ENCODE measurements at places on chromosomes 12 and 14. TPM values are rescaled to one million over a fixed set of nuclear protein-coding genes. Genes with fewer than 3 reads are reported as not detected.

GRCh38 chr14:25101276-25101675 is 51.3 kb upstream of the STXBP6 start:
- no peaks in the 10 kb centered on the region for H3K4me1 ChIP-seq
- H3K27ac ChIP-seq: no peak overlapping the region
- DNase-seq: no peak
- H3K4me3 ChIP-seq: no peak overlapping the region
- no peaks in the 10 kb centered on the region for H3K36me3 ChIP-seq

DNA sequence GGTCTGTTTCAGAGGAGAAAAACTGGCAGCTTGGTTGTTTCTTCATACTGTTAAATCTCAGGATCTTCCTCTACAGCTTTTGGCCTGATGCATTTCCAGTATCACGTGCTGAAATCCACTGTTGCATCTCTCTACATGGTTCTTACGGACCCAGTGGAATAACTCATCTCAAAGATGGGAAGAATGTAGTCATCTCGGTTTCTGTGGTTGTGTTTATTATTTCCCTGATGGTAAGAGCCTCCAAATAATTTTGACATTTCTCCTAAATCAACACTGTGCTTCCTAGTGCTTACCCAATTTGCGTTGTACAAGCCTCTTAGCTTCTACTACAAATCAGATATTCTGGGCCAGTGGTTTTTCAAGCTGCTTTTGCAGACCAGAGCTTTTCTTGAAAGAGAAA is 812.8 kb downstream of the C12orf50 start:
- H3K4me3 ChIP-seq: no peak overlapping the region
- DNase-seq: no peak
- H3K4me1 ChIP-seq: no peaks in the 10 kb centered on the region
- no peaks in the 10 kb centered on the region for H3K36me3 ChIP-seq
- no peaks in the 10 kb centered on the region for H3K27me3 ChIP-seq

GRCh38 chr14:59629444-59630287 is 53.1 kb upstream of the CCDC175 start:
- H3K4me1 ChIP-seq: no peaks in the 10 kb centered on the region
- no peak for DNase-seq
- no peaks in the 10 kb centered on the region for H3K27me3 ChIP-seq
- H3K27ac ChIP-seq: no peak overlapping the region
- H3K36me3 ChIP-seq: no peaks in the 10 kb centered on the region

- H3K36me3 ChIP-seq: no peaks in the 10 kb centered on the region
- no peak overlapping the region for H3K4me3 ChIP-seq
- peak; percentile 35 for DNase-seq
Observed at GRCh38 chr12:68792952-68793351, 15.0 kb upstream of the MDM2 start.

DNA sequence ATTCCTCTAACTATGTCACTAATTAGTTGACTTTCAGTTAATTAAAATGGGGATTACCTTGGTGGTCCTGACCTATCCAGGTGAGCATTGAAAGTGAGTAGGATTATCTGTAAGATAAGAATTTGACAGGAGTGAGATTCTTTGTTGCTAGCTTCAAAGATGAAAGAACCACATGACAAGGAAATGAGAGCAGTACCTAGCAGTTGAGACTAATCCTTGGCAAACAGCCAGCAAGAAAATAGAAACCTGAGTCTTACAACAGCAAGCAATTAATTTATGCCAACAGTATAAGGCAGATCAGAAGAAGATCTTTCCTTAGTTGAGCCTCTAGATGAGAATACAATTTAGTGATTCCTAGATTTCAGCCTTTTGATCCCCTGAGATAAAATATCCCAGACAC is 1058.4 kb downstream of the LRFN5 start:
- H3K4me1 ChIP-seq: no peaks in the 10 kb centered on the region
- DNase-seq: no peak
- H3K4me3 ChIP-seq: no peak overlapping the region
- H3K27me3 ChIP-seq: no peaks in the 10 kb centered on the region

GRCh38 chr14:90611936-90612335 is 204.3 kb downstream of the TTC7B start:
- no peak overlapping the region for H3K4me3 ChIP-seq
- no peak overlapping the region for H3K27ac ChIP-seq
- no peaks in the 10 kb centered on the region for H3K4me1 ChIP-seq
- DNase-seq: no peak
- no peaks in the 10 kb centered on the region for H3K36me3 ChIP-seq

- no peaks in the 10 kb centered on the region for H3K36me3 ChIP-seq
Observed at GRCh38 chr14:100466111-100466856, 120.9 kb downstream of the BEGAIN start.

GRCh38 chr14:35594616-35595015 is 60.7 kb downstream of the INSM2 start:
- no peak overlapping the region for H3K27ac ChIP-seq
- no peak overlapping the region for H3K4me3 ChIP-seq
- H3K4me1 ChIP-seq: no peaks in the 10 kb centered on the region
- no peak for DNase-seq
- H3K27me3 ChIP-seq: no peaks in the 10 kb centered on the region

DNA sequence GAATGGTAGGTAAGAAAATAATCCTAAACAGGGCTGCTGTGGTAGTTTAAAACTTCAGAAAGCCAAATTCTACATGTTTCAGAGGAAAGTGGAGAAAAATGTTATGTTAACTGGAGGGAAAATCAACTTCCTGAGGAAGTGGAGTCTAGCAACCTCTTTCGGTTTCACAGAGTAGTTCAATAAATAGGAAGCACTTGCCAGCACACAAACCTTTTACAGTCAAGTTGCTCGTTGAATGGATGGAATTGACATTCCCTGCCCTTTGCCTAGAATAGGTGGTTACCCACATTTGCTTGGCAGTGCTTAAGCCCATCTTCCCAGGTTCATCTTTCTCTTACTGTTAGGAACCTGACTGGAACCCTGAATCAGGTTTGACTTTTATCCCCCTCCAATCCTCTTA is 15.9 kb downstream of the ANKRD13A start:
- DNase-seq: peak; percentile 45
- H3K27me3 ChIP-seq: no peaks in the 10 kb centered on the region
- H3K27ac ChIP-seq: peak overlapping the region; percentile 46
- H3K4me3 ChIP-seq: no peak overlapping the region

DNA sequence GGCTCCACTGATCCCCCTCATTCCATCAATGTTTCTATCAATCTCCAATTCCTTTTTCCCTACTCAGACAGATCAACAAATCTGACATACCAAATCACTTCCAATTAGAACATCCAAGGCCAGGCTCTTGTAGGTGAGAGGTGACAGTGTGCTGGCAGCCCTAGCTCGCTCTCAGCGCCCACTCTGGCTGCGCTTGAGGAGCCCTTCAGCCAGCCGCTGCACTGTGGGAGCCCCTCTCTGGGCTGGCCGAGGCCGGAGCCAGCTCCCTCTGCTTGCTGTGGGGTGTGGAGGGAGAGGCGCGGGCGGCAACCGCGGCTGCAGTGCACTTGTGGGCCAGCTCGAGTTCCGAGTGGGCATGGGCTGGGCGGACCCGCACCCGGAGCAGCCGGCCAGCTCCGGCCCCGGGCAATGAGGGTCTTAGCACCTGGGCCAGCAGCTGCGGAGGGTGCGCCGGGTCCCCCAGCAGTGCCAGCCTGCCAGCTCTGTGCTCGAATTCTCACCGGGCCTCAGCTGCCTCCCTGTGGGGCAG is 6.0 kb upstream of the ITPR2 start:
- no peaks in the 10 kb centered on the region for H3K36me3 ChIP-seq
- no peak for DNase-seq
- no peak overlapping the region for H3K4me3 ChIP-seq
- H3K27ac ChIP-seq: no peak overlapping the region

GRCh38 chr12:69331519-69331908 is 16.7 kb upstream of the LYZ start:
- peak overlapping the region; percentile 72 for H3K27ac ChIP-seq
- no peak for DNase-seq
- H3K36me3 ChIP-seq: no peaks in the 10 kb centered on the region
- H3K27me3 ChIP-seq: no peaks in the 10 kb centered on the region

DNA sequence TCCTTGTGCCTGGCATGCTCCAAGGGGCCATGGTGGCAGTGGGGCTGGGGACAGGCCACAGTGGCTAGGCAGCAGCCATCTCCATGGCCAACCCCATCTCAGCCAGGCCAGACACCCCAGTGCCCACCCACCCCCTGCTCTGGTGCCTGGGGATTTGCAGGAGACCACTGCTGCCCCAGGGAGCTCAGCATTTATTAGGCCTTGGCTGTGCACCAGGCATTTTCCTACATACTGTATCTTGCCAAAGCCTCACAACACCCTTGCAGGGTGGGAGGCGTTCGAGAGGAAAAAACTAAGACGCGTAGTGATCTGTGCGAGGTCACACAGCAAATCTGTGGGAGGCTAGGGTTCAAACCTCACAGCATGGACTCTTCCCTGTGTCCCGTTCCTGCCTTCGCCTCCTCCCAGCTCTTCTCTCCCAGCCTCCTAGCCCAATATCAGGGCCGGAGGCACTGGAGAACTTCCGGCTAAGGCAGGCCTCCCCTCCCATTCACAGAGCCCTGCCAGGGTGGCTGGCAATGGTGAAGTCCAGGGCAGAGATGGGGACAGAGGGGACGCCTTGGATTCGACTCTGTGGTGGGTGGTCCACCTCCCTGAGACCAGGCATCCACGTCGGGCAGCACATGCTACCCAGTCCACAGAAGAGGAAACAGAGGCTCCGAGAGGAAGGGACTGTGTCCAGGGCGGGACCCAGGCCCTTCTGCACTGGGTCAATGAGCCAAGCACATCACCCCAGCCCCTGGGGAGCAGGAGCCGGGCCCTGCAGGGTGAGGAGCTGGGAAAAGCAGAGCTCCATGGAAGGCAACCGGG is 57.4 kb downstream of the FAM222A start:
- no peaks in the 10 kb centered on the region for H3K4me1 ChIP-seq
- no peaks in the 10 kb centered on the region for H3K27me3 ChIP-seq
- H3K27ac ChIP-seq: no peak overlapping the region
- DNase-seq: no peak

GRCh38 chr14:63204407-63205043 is at the start of gene RHOJ:
RHOJ (plus strand) TSS chr14:63204443; CDS start chr14:63204870, 427 bp downstream.
- no peaks in the 10 kb centered on the region for H3K27me3 ChIP-seq
- DNase-seq: no peak
- peaks cover 4% of the 10 kb centered on the region for H3K4me1 ChIP-seq
- no peaks in the 10 kb centered on the region for H3K36me3 ChIP-seq

GRCh38 chr12:125194163-125194773 is 129.0 kb downstream of the AACS start:
- H3K4me3 ChIP-seq: no peak overlapping the region
- H3K27ac ChIP-seq: no peak overlapping the region
- no peaks in the 10 kb centered on the region for H3K36me3 ChIP-seq
- no peaks in the 10 kb centered on the region for H3K4me1 ChIP-seq
- DNase-seq: no peak
- H3K27me3 ChIP-seq: peaks cover 15% of the 10 kb centered on the region

GRCh38 chr14:92397150-92397952 is 74.4 kb downstream of the SLC24A4 start:
- DNase-seq: no peak
- H3K4me3 ChIP-seq: no peak overlapping the region
- no peaks in the 10 kb centered on the region for H3K4me1 ChIP-seq
- H3K36me3 ChIP-seq: no peaks in the 10 kb centered on the region
- H3K27me3 ChIP-seq: no peaks in the 10 kb centered on the region

GRCh38 chr12:15152868-15153267 is 68.3 kb downstream of the RERG start:
- no peaks in the 10 kb centered on the region for H3K4me1 ChIP-seq
- no peak overlapping the region for H3K4me3 ChIP-seq
- H3K27me3 ChIP-seq: no peaks in the 10 kb centered on the region
- no peak for DNase-seq
- H3K27ac ChIP-seq: no peak overlapping the region
- no peaks in the 10 kb centered on the region for H3K36me3 ChIP-seq

DNA sequence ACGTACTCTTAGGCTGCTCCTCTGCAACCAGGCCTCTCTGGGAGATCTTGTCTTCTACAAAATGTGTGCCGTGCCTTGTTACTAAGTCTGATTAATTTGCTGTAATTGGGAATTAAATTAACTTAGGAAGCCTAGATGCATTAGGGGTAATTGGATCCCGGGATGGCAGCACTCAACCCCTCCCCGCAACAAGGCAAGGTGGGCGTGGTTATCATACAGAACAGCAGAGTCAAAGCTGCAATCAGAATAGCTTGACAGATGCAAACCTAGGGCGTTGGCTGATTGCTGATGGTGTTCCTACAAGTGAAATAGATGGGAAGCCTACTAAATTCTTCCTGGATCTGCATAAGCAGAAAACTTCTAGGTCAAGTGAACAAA is 34.5 kb upstream of the NFYB start:
- H3K27me3 ChIP-seq: no peaks in the 10 kb centered on the region
- DNase-seq: no peak
- no peak overlapping the region for H3K27ac ChIP-seq
- no peaks in the 10 kb centered on the region for H3K36me3 ChIP-seq
- H3K4me3 ChIP-seq: no peak overlapping the region

DNA sequence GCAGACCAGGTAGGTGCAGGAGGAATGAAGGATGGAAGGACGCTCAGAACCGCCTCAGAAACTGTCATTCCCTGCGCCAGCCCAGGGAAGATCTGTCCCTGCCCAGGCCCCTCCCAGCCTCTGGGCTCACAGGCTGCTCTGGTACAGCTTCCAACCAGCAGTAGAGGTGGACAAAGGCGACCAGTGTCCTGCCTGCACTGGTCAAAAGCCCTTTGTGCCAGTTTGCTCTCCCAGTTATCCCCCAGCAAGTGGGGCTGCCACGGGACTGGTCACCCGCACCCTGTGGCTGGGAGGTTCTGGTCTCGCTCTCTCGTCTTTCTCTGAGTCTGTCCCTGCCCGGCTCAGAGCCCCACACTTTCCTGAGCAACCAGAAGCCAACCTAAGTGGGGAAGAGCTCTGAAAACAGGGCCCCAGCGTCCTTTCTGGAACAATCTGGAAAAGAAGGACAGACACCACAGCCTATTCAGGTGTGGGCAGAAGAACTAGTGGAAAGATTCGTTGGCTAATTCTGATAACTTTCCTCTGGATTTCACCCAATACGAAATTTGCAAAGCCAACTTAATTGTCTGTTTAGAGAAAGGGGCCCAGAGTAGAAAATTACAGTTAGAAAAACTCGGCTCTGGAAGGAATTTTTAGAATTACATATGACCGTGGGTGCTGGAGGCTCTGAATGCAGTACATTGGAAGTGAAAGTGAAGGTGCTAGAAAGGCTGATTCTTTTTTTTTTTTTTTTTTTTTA is 21.7 kb downstream of the SNRNP35 start:
- peaks cover 31% of the 10 kb centered on the region for H3K4me1 ChIP-seq
- H3K36me3 ChIP-seq: no peaks in the 10 kb centered on the region
- H3K27ac ChIP-seq: no peak overlapping the region
- no peaks in the 10 kb centered on the region for H3K27me3 ChIP-seq
- no peak for DNase-seq

GRCh38 chr14:99564256-99564925 is 39.6 kb downstream of the CCDC85C start:
- no peaks in the 10 kb centered on the region for H3K27me3 ChIP-seq
- DNase-seq: no peak
- H3K4me3 ChIP-seq: no peak overlapping the region
- H3K36me3 ChIP-seq: no peaks in the 10 kb centered on the region
- no peak overlapping the region for H3K27ac ChIP-seq

- no peaks in the 10 kb centered on the region for H3K4me1 ChIP-seq
- DNase-seq: no peak
- no peak overlapping the region for H3K27ac ChIP-seq
Observed at GRCh38 chr14:80844872-80845271, 96.7 kb downstream of the CEP128 start.

The CLEC9A gene
- not detected for total RNA-seq

The PNMA1 gene
- 53.3 TPM for total RNA-seq

The RD3L gene
- total RNA-seq: not detected

The CBLN3 gene
- total RNA-seq: 3.8 TPM

The GUCY2C gene
- total RNA-seq: not detected

The MYH6 gene
- not detected for total RNA-seq

The AQP5 gene
- not detected for total RNA-seq

All from CD4-positive, alpha-beta memory T cell (primary cell).